ENCODE measurements at places on chromosomes 3 and 15.

GRCh38 chr3:126450744-126451143, 24.9 kb downstream of the ZXDC start:
- DNase-seq, result no peak

DNA sequence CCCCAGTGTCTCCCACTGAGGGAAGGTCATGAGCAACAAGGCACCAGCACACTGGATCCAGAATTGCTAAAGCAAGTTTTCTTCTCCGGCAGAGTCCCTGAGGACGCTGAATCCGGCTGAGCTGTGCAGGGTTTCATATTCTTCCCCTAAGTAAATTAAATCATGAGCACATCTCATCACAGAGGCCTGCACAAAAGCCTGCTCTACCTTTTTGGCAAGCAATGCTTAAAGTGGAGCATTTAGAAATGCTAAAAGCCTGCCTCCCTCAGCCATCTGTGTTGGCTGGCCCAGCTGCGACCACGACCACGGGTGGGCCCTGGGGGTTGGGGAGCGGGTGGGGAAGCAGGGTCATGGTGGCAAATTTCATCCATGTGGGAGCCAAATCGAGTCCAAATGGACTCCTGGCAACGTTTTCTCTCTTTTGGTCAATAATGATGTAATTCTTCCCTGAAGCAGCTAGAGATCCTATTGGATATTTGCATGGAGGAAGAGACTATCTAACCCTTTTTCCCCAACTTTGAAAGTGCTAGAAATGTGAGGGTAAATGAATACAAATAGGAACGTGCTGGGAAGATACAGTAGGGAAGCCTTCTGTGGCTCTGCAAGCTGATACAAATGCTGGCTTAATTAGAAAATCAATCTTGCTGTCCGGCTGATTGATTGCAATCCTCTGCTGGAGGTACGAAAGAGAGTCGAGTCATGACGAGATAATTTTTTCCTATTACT, 532.8 kb upstream of the TBL1XR1 start:
- DNase-seq, result no peak

- DNase-seq, result no peak
Measured at GRCh38 chr3:129665024-129665768, 58.7 kb upstream of the PLXND1 start.

DNA sequence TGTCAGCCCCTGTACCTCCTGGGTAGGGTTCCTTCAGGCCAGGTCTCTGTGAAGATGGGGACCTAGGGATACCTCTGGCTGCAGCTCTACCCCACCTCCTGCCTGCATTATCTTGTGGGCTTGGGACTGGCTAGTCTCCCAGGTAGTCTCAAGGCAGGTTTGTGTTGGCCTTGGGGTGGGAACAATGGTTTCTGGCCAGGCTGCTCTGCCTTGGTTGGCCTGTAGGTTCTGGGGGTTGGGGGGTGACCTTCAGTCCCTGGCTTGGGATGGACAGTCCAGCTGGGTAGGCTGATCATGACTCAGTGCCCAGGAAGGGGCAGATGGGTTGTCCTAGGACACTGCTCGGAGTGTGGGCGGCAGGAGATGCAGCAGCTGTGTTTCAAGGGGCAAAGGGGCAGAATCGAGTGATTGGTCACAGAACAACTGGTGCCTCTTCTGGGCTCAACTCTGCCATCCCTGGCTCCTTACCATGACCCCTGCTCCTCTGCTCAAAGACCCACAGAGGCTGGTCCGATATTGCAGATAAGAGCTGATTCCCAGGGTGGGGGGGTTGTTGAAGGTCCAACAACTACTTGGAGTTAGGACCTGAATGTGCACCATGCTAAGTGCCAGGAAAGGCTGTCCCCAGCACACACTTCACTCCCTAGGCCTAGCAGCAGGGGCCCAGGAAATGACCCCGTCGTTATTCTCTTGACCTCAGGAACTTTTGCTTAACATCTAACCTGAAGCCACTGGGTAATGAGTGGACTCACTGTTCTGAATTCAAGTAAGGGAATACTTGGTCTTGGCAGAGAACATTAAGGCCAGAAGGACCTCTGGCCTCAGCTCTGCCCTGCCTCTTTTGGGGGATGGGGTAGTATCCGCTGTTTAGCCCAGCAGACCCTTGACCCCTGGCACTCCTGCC, 18.1 kb upstream of the BSN start:
- no peak for DNase-seq

- DNase-seq, result no peak
Measured at GRCh38 chr3:153443961-153444360, 281.9 kb downstream of the RAP2B start.

GRCh38 chr3:16538507-16538906, 25.0 kb upstream of the RFTN1 start:
- DNase-seq, result peak; percentile 57

- no peak for DNase-seq
Measured at GRCh38 chr15:89174476-89174875, 46.9 kb downstream of the RLBP1 start.

DNA sequence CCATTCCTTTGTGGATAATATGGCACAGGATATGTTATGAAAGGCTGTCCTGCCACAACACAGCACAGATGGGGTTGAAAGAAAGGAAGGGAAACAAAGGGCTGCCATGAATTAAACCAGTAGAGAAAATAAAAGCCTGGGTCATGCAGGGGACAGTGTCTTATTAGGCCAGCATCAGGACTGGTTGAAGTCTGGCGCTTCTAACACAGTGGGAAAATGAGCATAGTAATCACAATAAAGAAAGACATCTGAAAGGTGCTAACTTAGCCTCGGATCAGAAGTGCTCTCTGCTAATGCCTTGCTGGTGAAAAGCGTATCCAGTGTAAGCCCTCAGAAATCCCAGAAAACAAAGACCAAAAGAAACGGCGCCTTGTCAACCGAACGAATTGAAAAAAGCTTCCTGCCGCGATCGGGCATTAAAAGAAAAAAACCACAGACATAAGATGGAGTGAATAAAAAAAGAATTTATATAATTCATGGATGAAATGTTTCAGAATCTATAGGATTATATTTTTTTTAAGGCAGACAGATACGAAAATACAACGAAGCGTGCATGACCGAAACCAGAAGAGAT, 566 bp upstream of the MKRN3 start:
- DNase-seq, result no peak

GRCh38 chr15:90790057-90790456, 72.9 kb downstream of the BLM start:
- no peak for DNase-seq

GRCh38 chr3:100957261-100957986, 35.8 kb downstream of the ABI3BP start:
- no peak for DNase-seq

DNA sequence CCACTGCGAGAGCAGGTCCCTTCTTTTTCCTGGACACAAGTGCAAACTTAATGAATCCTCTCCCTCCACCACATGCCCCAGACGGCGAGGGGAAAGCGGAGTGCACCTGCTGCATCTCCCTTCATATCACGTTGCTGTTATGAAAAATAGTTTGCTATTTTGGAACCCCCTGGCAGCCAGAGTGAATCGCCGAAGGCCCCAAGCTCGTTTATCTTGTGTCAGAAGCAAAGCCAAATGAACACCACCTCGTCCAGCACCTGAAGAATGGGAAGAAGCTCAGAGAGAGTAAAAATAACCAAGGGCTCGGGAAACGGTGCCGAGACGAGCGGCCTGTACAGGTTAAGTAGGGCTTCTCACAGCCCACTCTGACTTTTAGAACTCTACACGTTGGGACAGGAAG, 394.6 kb upstream of the RORA start:
- DNase-seq, result no peak

DNA sequence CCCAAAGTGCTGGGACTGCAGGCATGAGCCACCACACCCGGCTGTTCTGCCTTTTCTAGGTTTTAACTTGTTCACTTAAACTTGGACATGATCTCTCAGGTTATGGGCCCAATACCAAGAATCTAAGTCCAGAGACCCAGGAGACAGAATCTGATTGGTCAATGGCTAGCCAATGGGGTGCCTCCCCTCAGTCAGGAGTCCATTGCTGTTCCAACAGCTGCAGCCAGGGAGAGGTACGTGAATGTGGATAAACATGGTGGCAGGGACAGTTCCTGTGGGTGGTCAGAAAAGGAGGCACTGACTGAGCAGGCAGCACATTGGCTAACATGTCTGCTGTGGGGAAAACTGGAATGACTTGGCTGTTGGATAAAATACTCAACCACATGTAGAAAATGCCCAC, 140.3 kb downstream of the RPLP1 start:
- DNase-seq, result no peak

- no peak for DNase-seq
Measured at GRCh38 chr3:66297900-66298299, 77.1 kb downstream of the SLC25A26 start.

GRCh38 chr3:116034794-116035193, 410.5 kb downstream of the LSAMP start:
- no peak for DNase-seq

- DNase-seq, result no peak
Measured at GRCh38 chr15:36903922-36904556, 196.3 kb downstream of the MEIS2 start.

DNA sequence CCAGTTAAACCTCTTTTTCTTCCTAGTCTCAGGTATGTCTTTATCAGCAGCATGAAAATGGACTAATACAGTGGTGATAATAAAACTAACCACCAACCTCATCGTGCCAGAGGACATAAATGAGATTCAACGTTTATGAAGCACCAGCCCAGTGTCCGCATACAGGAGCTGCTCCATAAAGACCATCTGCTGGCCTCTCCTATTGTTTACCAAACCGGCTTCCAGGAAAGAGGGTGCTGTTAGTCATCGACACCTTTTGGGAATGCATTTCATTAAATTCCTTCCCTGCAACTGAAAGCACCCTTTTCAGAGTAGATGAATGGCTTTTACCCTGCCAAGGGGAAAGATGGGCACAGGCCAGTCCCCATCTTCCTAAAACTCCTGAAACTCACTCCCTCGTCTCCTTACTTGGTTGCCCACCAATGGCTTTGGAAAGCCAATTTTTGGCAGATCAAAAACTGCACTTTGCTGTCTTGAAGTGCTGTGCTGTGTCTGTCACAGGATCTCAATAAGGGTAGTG, 122.1 kb downstream of the AQP9 start:
- no peak for DNase-seq

DNA sequence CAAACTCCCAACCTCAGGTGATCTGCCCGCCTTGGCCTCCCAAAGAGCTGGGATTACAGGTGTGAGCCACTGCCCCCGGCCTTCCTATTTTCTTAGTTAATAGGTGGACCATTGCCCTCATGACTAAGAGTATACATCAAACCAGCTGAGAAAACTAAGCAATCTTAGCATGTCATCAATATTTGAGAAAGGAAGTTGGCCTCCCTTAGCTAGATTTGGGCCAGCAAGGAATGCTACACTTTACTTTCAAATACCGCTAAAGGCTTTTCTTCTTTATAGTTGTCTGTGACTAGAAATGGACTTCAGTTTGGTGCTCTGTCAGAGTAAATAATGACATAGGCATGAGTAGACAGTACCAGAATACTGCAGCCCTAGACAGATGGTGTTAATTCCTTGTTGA, 199.3 kb downstream of the GAP43 start:
- DNase-seq, result no peak

- DNase-seq, result peak; percentile 92
Measured at GRCh38 chr3:153284282-153284938, 122.4 kb downstream of the RAP2B start.

- DNase-seq, result peak; percentile 27
Measured at GRCh38 chr3:44114142-44114541, 127.5 kb upstream of the TOPAZ1 start.

GRCh38 chr3:66000506-66000905, 38.2 kb downstream of the MAGI1 start:
- DNase-seq, result no peak

DNA sequence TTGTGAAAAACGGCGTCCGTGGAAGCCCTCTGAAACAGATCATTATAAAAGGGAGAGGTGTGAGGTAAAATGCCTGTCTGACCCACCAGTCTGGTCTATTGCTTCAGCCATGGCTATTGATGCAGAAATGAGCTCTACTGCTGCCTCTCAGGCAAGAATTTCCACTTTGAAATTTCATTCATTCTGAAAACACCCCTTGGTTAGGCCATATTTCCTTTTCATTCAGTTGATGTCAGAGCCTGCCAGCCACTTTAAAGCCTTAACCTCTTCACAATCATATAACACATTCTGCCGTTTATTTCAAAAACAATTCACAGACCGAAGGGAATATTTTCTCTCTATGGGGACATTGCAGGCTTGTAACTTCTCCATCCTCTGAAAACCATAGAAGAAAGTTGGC, 71.9 kb downstream of the FOXB1 start:
- DNase-seq, result no peak

DNA sequence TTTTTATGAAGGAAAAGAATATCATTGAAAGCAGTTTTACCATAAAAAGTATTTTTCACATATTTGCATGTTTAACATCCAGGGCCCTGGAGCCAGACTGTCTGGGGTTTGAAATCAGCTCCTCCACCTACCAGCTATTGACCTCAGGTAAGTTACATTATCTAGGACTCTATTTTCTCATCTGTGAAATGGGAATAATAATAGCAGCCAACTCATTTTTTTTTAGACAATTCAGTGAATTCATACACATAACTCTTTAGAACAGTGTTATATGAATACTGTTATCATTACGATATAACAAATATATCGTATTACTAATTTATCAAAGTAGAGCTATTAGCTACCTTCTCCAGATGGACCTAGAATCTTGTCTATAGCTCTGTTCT, 21.3 kb downstream of the MDFIC2 start:
- DNase-seq, result no peak

- peak; percentile 98 for DNase-seq
Measured at GRCh38 chr15:64387562-64388168, at the start of gene TRIP4. TRIP4 (plus strand) TSS chr15:64387836; CDS start chr15:64387864, 28 bp downstream.

DNA sequence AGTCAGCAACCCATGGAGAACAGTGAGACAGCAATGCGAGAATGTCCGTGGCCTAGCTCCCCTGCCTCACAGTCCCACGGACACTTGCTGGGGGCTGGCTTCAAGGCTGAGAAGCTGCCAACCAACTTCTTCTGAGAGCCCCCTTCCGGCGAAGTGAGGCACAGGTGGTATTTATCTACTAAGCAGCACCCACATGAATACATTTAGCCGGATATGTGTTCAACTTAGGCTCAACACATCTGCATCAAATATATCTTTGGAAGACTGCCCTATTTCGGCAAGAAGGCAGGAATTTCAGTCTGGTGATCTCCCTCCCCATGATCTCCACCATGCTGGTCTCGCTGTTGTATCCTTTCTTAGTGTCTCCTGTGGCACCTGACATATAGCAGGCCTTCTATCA, 340.9 kb upstream of the NR2E3 start:
- no peak for DNase-seq

DNA sequence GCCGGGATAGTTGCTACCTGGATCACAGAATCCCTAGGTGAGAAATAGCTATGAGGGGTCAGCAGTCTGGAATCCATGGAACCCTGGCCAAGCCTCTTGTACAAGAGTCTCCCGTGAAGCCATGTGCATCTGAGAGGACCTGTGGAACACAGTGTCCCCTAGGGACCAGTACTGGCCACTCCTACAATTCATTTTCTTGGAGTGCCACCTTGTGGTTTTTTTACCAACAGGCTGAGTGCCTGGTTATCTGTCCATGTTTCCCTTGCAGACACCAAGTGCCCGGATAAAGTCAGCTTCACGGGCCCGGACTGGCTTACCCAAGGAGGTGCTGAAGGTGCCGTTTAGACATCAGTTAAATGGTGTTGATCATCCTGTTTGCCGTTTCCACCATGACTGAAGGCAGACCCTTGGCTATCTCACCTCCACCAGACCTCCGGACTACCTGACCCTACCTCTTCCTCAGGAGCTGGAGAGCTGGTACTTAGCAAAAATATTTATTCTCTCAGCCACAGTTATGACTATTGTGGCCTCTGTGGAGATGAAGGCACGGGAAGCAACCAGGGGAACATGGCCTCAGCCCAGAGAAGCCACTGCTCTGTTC, 93.9 kb downstream of the RBPMS2 start:
- peak; percentile 42 for DNase-seq
